NCI-H1092 (cell line): ENCODE measurements at places on chromosomes 12 and 14.

- no peak for DNase-seq
Measured at GRCh38 chr14:36271222-36271621, 49.2 kb downstream of the MBIP start.

- no peak for DNase-seq
Measured at GRCh38 chr12:95115641-95116040, 42.2 kb upstream of the NR2C1 start.

- no peak for DNase-seq
Measured at GRCh38 chr12:65497660-65498059, 219.2 kb downstream of the MSRB3 start.

- DNase-seq: no peak
Measured at GRCh38 chr14:98458702-98459101, 813.3 kb downstream of the BCL11B start.

DNA sequence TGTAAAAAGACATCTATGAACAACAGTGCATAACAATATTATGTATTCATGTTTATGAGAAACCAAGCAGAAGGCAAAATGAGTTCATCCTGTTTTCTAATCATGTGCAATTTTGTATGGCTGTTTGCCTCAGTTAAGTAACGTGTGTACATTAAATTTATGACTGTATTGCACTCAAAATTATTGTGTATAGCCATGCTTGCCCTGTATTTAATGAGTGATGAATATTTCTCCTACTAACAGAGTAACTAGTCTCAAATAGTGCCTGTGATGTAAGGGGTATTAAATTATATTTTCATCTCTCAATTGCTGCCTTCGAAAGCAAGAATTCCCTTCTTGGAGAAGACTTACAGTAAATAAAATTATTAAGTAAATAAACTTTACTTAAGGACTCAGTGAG is 154.2 kb downstream of the NOVA1 start:
- DNase-seq: no peak

- DNase-seq: no peak
Measured at GRCh38 chr12:120538281-120539156, 4.4 kb downstream of the RNF10 start.

DNA sequence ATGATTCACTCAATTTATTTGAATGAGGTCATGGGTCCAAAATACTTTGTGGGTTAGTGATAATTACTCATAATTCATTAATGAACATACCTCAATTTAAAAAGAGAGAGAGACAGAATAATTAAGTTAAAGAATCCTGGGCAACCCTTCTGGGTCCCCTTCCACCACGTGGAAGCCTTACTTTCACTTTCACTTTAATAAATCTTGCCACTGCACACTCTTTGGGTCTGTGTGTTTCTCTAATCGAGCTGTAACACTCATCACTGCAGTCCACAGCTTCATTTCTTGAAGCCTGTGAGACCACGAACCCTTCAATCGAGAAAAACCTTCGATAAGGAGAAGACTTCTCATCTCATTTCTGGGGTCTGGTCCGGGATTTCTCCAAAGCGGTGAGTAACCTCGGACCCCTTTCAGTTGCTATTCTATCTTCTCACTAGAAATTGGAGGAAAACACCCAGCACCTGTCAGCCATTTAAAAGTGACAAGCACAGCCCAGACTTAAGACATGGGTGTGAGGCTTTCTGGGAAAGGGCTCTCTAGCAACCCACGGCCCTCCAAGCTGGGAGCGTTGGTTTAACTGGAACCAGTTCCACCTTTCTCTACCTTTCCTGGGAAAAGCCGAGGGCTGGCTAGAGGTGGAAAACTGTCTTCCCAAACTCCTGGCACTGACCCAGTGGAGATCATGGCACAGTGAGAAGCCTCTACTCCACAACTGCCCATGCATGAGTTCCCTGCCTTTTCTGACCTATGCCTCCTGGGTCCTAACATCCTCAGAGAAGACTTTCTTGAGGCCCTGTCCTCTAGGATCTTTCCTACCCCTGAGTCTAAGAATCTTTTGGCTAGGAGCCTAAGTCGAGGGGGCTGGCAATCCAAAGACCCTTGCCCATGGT is 148.8 kb upstream of the ATF7IP start:
- no peak for DNase-seq

DNA sequence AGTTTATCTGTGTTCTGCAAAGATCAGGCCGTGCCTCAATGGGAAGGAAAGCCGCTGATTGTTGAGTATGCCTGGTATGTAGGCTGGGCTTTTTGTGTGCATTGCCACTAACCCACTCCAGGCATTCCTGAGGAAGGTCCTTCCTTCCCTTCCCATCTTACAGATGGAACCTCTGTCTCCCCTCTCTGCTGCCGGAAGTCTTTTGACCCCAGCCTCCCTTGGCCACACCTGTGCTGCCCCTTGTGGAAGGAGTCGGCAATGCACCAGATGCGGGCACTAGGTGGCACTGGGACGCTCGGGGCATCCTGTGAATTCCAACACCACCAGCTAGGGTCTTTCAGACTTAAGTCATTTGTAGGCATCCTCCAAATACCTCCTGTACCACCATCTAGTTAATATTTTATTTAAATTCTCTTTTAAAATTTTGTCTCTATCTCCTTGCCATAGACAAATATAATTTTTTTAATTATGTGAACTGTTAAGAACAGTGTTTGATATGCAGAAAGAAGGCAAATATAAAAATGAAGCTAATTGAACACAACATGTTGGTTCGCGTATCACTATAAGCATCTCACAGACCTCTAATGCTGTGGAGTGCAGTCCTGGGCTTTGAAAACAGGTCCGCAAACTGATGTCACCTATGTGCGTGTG is 99.6 kb downstream of the RIN3 start:
- peak; percentile 10 for DNase-seq
